ENCODE measurements at places on chromosomes 5 and 9.
A peak's percentile ranks its signal among the peaks of the same experiment; 100 is the strongest.

DNA sequence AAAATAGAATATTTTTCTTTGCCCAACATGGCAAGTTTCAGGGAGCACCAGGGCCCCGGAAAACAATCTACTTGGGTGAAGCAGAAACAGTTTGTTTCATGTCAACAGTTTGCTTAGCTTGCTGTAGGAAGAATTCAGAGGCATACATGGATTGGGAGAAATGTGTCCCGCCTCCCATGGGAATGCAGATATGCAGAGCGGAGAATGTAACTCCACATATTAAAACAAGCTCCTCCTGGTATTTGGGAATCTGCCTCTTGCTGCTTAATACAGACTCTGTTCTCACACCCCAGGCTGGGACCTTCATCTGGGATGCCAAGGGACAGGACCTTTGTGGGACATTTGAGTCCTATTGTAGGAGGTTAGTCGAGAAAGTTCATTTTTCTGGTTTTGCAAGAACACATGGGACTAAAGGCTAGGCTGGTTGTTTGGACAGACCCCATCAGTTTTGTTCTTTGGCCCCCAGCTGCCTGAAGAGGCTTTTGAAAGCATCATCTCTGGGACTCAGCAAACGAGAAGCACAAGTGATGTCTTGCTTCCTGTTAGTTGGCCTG is 220.5 kb upstream of the ADRA1B start:
- H3K27me3 ChIP-seq: no peaks in the 10 kb centered on the region
- H3K36me3 ChIP-seq: no peaks in the 10 kb centered on the region
- H3K4me3 ChIP-seq: no peak overlapping the region
- no peaks in the 10 kb centered on the region for H3K4me1 ChIP-seq
- H3K27ac ChIP-seq: no peak overlapping the region
- no peak for DNase-seq

- H3K27me3 ChIP-seq: no peaks in the 10 kb centered on the region
- no peak for DNase-seq
- no peak overlapping the region for H3K4me3 ChIP-seq
- H3K27ac ChIP-seq: no peak overlapping the region
- no peaks in the 10 kb centered on the region for H3K4me1 ChIP-seq
These were observed 382.6 kb upstream of the DAP start for GRCh38 chr5:11143456-11144267.

DNA sequence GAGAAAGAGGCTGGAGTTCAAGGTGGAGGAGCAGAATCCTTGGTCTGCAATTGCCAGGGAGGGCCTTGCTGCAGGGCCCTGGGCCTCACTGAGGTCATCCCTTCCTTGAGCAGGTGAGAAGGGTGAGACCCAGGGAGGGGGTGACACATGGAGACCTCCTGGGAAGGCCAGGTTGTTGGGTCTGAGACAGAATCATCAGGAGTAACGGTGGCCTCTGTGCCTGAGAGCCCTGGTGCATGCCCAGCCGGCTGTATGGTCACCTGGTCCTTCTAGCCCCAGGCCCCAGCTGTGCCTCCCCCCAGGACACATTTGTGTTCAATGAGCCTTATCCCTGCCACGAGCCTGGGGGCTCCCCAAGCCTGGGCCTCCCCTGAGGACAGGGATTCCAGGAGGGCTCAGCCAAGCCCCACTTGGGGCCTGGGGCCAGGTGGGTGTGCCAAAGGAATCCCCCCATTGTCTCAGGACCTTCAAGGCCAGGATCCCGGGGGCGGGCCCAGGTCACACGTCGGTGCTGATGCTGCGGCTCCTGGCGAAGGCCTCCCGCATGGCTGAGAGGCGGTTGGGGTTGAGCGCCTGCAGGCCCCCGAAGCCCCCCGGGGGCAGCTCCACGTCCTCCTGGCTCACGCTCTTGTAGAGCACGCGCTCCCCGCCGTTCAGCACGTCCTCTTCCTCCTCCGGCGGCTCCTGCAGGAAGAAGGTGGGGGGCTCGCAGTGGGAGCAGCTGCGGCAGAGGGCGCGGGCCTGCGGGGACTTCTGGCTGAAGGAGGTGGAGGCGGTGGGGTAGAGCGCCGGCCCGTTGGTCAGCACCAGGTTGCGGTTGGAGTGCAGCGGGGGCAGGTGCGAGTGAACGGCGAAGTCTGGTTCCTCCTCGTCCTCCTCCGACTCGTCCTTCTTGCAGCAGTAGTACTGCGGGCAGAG is 30.4 kb downstream of the FAM163B start:
- no peaks in the 10 kb centered on the region for H3K4me1 ChIP-seq
- H3K27ac ChIP-seq: no peak overlapping the region
- H3K27me3 ChIP-seq: no peaks in the 10 kb centered on the region
- no peaks in the 10 kb centered on the region for H3K36me3 ChIP-seq

- no peak overlapping the region for H3K27ac ChIP-seq
- H3K4me1 ChIP-seq: no peaks in the 10 kb centered on the region
- DNase-seq: no peak
- H3K4me3 ChIP-seq: no peak overlapping the region
- H3K36me3 ChIP-seq: peaks cover 21% of the 10 kb centered on the region
These were observed 225.9 kb downstream of the VPS13A start for GRCh38 chr9:77403239-77403638.

DNA sequence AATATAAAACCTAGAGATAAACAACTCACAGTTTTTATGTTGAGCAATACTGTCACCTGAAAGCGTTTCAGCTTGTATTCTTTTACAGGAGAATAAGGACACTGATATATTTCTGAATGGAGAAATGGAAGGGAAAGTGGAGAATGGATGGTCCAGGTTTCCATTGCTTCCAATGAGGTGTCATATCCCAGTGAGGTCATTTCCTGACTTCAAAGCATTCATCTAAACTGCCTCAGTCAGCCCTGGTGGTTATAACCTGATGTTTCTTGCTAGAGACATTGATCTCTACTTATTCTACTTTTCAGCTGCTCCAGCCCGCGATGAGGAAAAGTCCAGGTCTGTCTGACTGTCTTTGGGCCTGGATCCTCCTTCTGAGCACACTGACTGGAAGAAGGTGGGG is 2.6 kb downstream of the GABRA1 start:
- H3K36me3 ChIP-seq: no peaks in the 10 kb centered on the region
- DNase-seq: no peak
- no peaks in the 10 kb centered on the region for H3K27me3 ChIP-seq
- no peaks in the 10 kb centered on the region for H3K4me1 ChIP-seq
- H3K4me3 ChIP-seq: no peak overlapping the region
- H3K27ac ChIP-seq: no peak overlapping the region

GRCh38 chr9:21970800-21971640 is 23.2 kb downstream of the CDKN2A start:
- H3K27ac ChIP-seq: no peak overlapping the region
- H3K4me1 ChIP-seq: peaks cover 9% of the 10 kb centered on the region
- no peaks in the 10 kb centered on the region for H3K36me3 ChIP-seq
- no peak for DNase-seq
- no peak overlapping the region for H3K4me3 ChIP-seq

- peak overlapping the region; percentile 63 for H3K27ac ChIP-seq
- no peak overlapping the region for H3K4me3 ChIP-seq
- peaks cover 36% of the 10 kb centered on the region for H3K4me1 ChIP-seq
- peak; percentile 97 for DNase-seq
- H3K36me3 ChIP-seq: no peaks in the 10 kb centered on the region
- no peaks in the 10 kb centered on the region for H3K27me3 ChIP-seq
These were observed 18.7 kb downstream of the ROPN1L start for GRCh38 chr5:10460252-10460906.

Data from right lobe of liver (tissue), 6 donors.